CD4-positive, alpha-beta T cell (primary cell): ENCODE measurements at places on chromosomes 6 and 20. TPM values are rescaled to one million over a fixed set of nuclear protein-coding genes. Genes with fewer than 3 reads are reported as not detected.
A peak's percentile ranks its signal among the peaks of the same experiment; 100 is the strongest.

DNA sequence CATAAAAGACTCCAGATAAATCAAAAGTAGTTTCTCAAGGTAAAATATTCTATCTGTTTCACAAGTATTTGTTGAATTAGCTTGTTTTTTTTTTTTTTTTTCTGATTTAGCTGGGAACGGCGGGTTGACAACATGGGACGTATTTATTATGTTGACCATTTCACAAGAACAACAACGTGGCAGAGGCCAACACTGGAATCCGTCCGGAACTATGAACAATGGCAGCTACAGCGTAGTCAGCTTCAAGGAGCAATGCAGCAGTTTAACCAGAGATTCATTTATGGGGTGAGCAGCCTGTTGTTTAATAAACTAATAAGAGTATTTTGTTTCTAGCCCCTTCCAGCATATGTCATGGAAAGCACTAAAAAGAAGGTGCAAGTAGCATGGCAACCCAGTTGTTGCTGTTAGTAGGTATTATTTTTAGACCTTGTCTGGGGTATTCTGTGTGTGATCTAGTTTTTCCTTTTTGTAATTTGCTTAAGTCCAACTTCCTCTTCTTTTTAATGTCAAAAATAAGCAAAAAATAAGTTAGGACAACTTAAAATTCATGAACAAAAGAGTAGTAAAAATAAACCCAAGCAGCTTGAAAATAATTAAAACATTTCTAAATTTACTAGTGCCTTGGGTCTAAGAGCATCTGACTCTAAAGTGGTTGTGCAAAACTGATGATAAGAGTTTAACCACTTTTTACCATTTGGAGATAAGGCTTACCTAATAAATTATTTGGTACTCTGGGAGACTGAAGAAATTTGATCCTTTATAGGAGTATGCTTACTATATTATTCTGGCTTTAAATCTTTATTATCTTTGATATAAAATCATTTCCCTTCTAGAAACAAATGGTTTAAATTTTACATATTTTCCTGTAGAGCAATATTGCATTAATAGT lies 70.8 kb upstream of the DYNLRB1 start:
- H3K27me3 ChIP-seq = no peaks in the 10 kb centered on the region
- no peak for DNase-seq
- H3K4me3 ChIP-seq = no peak overlapping the region
- no peak overlapping the region for H3K27ac ChIP-seq
- peaks cover 78% of the 10 kb centered on the region for H3K36me3 ChIP-seq

DNA sequence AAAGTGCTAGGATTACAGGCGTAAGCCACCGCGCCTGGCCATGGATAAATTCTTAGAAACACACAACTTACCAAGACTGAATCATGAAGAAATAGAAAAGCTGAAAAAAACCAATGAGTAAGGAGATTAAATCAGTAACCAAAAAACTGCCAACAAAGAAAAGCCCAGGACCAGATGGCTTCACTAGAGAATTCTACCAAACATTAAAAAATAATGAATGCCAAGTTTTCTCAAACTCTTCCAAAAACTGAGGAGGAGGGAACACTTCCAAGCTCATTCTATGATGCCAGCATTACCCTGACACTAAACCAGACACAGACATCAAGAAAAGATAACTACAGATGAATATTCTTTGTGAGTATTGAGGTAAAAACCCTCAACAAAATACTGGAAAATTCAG lies 44.3 kb downstream of the USP49 start:
- H3K36me3 ChIP-seq = no peaks in the 10 kb centered on the region
- no peak overlapping the region for H3K27ac ChIP-seq
- DNase-seq = no peak
- no peaks in the 10 kb centered on the region for H3K4me1 ChIP-seq
- no peaks in the 10 kb centered on the region for H3K27me3 ChIP-seq
- H3K4me3 ChIP-seq = no peak overlapping the region

GRCh38 chr6:148231572-148231971 lies 111.1 kb upstream of the SASH1 start:
- H3K4me3 ChIP-seq = no peak overlapping the region
- H3K4me1 ChIP-seq = no peaks in the 10 kb centered on the region
- H3K27ac ChIP-seq = no peak overlapping the region
- peaks cover 4% of the 10 kb centered on the region for H3K27me3 ChIP-seq

DNA sequence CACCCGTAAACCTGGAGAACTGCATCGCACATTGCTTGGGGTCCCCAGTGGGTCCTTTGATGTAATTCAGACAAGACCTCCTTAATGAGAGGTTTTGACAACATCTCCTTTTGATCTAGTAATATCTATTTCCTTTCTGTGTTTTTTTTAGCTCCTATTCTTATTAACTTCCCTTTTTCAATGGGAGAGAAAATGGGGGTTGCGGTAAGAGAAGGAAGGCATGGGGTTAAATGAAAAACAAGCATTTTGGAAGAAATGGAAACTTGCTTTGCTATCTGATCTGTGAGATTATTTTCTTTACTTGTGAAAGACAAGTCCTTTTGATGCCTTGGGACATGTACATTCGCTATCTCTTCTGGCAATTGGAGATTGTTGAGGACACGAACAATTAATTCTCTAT lies 418.6 kb upstream of the MAN1A1 start:
- no peak overlapping the region for H3K4me3 ChIP-seq
- H3K4me1 ChIP-seq = no peaks in the 10 kb centered on the region
- no peak for DNase-seq
- H3K36me3 ChIP-seq = no peaks in the 10 kb centered on the region

DNA sequence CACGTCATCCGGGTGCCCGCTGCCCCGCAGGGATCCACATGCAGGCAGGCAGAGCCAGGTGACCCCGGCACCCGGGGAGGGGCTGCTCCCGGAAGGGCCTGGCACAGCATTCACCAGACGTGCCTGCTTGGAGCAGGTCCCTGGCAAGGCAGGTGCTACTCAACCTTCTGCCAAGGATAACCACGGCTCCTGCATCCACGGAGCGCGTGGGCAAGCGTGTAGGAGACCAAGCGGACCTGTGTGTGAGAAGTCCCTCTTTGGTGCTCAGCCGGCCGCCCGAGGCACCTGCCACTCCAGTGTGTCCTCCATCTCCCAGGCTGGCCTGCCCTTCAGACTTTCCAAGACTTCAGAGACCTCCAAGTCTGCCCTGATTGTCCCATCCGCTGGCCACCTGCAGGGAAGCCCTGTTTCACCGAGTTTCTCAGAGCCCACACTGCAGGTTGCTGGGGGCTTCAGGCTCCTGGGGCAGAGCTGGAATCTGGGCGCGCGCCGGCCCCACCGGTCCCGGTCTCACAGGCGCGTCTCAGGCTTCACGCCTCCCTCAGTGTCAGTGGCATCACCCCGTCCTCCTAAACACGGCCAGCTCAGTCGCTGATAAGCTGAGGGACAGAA lies 124.3 kb downstream of the DLL1 start:
- H3K27ac ChIP-seq = no peak overlapping the region
- peaks cover 7% of the 10 kb centered on the region for H3K4me1 ChIP-seq
- H3K27me3 ChIP-seq = no peaks in the 10 kb centered on the region
- no peak overlapping the region for H3K4me3 ChIP-seq
- no peak for DNase-seq

- H3K4me3 ChIP-seq = no peak overlapping the region
- H3K4me1 ChIP-seq = no peaks in the 10 kb centered on the region
- DNase-seq = no peak
- H3K36me3 ChIP-seq = peaks cover 48% of the 10 kb centered on the region
- no peaks in the 10 kb centered on the region for H3K27me3 ChIP-seq
These were observed 26.0 kb downstream of the UQCC1 start for GRCh38 chr20:35385733-35386132.

- no peaks in the 10 kb centered on the region for H3K27me3 ChIP-seq
- H3K4me3 ChIP-seq = no peak overlapping the region
- no peak for DNase-seq
- peaks cover 89% of the 10 kb centered on the region for H3K36me3 ChIP-seq
These were observed 40.9 kb upstream of the LYRM2 start for GRCh38 chr6:89679215-89680120.

DNA sequence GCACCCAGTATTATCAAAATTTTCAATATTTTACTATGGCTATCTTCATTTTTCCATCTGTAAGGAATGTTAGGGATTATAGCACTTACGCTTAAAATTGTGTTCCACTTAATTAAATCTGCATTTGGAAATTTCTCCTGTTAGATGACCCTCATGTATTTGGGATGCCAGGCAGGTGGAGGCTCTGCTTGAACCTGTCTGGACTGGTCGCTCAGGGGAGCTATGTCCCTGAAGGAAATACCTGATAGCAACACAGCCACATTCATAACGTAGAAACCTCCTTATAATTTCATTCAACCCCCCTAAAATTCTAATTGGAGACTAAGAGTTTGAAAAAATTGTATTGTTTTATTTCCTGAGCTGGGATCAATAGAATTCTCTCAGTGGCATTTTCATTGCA lies 636.0 kb upstream of the MMS22L start:
- H3K4me1 ChIP-seq = no peaks in the 10 kb centered on the region
- H3K27me3 ChIP-seq = no peaks in the 10 kb centered on the region
- H3K27ac ChIP-seq = no peak overlapping the region
- no peak for DNase-seq

GRCh38 chr6:166266336-166266735 lies 41.9 kb downstream of the PRR18 start:
- H3K4me3 ChIP-seq = no peak overlapping the region
- DNase-seq = no peak
- H3K27me3 ChIP-seq = peaks cover 3% of the 10 kb centered on the region

DNA sequence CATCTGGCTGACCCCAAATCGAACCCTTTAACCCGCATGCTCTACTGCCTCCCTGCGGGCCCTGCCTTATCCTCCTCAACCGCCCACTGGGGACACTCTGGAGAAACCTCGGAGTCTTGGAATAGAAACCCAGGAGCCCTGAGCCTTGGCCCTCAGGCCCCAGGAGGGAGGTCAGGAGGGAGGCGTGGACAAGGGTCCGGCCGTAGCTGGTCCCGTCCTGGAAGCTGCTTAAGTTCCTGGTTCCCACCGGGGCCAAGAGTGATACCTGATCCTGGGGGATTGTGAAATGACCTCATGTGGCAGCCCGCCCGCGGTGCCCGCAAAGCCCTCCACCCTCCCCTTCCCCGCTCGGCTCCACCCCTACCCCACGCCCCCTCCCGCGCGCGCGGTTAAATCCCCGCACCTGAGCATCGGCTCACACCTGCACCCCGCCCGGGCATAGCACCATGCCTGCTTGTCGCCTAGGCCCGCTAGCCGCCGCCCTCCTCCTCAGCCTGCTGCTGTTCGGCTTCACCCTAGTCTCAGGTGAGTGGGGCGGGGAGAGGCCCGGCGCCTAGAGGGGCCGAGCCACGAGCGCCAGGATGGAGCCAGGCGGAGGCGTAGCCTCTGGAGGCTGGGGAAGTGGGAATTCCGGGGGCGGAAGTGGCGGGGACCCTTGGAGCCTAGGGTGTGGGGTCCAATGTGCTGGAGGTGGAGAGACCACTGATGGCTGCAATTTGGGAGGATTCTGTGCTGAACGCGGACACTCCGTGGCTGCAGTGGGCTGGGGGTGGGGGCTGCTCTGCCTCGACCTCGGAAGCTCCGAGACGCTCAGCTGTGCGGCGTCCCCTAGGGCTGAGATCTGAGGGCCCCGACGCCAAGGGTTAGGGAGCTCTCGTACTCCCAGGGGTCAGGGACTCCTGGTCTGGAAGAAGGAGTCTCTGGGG lies at the start of gene WFDC2:
TSS of gene WFDC2 (plus strand) at position 418 of the 926 bp plus-strand sequence. CDS start at position 447, 29 bp downstream.
- H3K4me3 ChIP-seq = peak within 1 kb of the TSS; percentile 40
- peaks cover 16% of the 10 kb centered on the region for H3K4me1 ChIP-seq
- H3K36me3 ChIP-seq = no peaks in the 10 kb centered on the region
- DNase-seq = no peak
- H3K27ac ChIP-seq = no peak within 1 kb of the TSS

DNA sequence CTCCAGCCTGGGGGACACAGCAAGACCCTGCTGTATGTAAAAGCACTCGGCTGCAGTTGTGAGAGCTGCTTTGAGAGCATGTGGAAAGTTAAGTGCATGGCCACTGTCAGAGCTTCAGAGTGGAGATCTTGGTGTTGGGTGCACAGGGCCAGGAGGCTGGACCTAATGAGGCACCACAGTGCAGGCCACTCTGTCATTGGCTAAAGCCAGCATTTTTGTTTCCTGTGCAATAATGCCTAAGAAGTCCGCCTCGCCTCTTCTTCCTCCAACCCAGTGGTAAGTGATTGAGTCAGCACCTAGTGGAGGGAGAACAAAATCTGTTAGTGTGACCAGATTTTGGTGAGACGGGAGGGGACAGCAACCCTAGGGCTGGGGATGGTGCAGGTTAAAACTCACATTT lies 60.6 kb downstream of the SSR1 start:
- DNase-seq = no peak
- no peak overlapping the region for H3K27ac ChIP-seq
- H3K4me3 ChIP-seq = no peak overlapping the region
- no peaks in the 10 kb centered on the region for H3K4me1 ChIP-seq

GRCh38 chr6:24430086-24430485 lies 27.4 kb downstream of the MRS2 start:
- no peak overlapping the region for H3K27ac ChIP-seq
- no peak for DNase-seq
- peaks cover 7% of the 10 kb centered on the region for H3K36me3 ChIP-seq
- no peak overlapping the region for H3K4me3 ChIP-seq
- no peaks in the 10 kb centered on the region for H3K27me3 ChIP-seq
- H3K4me1 ChIP-seq = no peaks in the 10 kb centered on the region

GRCh38 chr20:44659931-44660330 lies 8.4 kb upstream of the ADA start:
- DNase-seq = no peak
- H3K27ac ChIP-seq = no peak overlapping the region
- no peak overlapping the region for H3K4me3 ChIP-seq
- H3K27me3 ChIP-seq = no peaks in the 10 kb centered on the region

DNA sequence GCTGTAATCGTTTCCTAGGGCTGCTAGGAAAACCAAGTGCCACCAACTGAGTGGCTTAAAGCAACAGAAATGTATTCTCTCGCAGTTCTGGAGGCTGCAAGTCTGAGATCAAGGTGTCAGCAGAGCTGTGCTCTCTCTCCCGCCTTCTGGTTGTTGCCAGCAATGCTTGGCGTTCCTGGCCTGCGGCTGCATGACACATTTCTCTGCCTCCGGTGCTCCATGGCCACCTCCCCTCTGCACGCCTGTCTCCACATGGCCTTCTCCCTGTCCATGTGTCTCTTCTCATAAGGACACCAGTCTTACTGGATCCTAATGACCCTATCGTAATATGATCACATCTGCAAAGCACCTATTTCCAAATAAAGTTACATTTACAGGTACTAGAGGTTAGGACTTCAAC lies 91.7 kb upstream of the AKAP12 start:
- H3K4me3 ChIP-seq = no peak overlapping the region
- DNase-seq = no peak
- no peaks in the 10 kb centered on the region for H3K4me1 ChIP-seq
- H3K27ac ChIP-seq = no peak overlapping the region
- no peaks in the 10 kb centered on the region for H3K27me3 ChIP-seq

- H3K36me3 ChIP-seq = no peaks in the 10 kb centered on the region
- no peak overlapping the region for H3K27ac ChIP-seq
- no peak for DNase-seq
- H3K27me3 ChIP-seq = no peaks in the 10 kb centered on the region
These were observed 6.7 kb upstream of the ZFAND3 start for GRCh38 chr6:37812841-37813240.

Gene KIF25
- not detected for total RNA-seq

Gene CENPW
- 1.1 TPM for total RNA-seq

Gene MUC21
- not detected for total RNA-seq

Gene TSPYL1
- total RNA-seq = 225 TPM

Gene ANKRD6
- 4.8 TPM for total RNA-seq
